ENCODE measurements at places on chromosomes 11 and 22.

- no peak for DNase-seq
Measured at GRCh38 chr11:111365722-111366559, 13.1 kb downstream of the POU2AF1 start.

DNA sequence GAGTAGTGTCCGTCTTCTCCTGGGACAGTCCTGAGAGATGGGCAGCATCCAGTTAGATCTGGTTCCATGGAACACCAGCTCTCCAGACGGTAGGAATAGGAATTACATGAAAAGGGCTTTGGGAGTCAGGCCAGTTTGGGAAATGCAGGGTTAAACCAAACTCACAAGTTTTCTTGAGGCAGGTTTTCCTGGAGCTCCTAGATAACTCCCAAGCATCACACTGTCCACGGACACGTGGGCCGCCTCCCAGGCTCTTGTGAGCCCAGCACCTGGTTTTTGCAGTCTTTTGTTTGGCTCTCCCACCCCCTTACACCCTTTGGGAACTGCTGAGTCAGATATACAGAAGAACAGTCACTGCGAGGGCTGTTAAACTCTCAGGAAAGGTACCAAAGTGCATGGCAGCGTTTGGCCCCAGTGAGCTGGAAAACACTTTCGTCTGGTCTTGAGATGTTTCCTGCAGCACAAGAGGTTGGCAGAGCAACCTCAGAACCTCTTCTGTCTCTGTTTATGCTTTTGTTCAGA, 90.0 kb downstream of the BCR start:
- no peak for DNase-seq

- no peak for DNase-seq
Measured at GRCh38 chr11:116731097-116731761, 41.6 kb downstream of the BUD13 start.

DNA sequence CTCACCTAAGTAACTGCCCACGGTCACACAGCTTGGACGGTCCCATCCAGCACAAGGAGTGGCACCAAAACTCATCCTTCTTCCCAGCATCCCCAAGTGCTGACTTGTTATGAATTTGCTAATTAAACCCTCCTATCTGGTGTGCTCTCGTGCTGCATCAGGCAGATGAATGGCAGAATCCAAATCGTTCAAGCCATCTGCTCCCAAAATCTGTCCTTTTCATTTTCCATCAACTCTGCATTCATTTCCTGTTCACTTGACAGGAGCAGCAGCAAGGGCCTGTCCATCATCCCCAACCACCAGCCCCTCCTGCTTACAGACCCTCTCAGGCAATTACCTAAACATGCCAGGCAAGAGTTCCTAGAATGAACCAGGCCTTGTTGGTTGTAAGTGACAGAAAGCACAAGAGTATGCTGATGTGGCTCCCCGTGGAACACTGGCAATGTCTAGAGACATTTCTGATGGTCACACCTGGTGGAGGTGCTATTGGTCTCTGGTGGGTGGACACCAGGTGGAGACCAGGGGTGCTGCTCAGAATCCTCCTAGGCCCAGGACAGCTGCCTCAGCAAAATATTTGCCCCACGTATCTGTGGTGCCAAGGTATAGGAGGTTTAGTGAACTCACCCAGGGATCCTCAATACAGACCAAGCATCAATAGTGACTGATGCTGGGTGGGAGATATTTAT, 832.5 kb downstream of the TBC1D22A start:
- DNase-seq, result no peak

- no peak for DNase-seq
Measured at GRCh38 chr11:72543849-72544542, 109.7 kb upstream of the CLPB start.

DNA sequence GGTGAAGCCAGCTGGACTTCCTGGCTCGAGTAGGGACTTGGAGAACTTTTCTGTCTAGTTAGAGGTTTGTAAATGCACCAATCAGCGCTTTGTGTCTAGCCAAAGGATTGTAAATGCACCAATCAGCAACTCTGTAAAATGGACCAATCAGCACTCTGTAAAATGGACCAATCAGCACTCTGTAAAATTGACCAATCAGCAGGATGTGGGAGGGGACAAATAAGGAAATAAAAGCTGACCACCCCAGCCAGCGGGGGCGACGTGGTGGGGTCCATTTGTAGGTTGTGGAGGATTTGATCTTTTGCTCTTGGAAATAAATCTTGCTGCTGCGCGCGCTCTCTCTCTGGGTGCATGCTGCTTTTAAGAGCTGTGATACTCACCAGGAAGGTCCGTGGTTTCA, 202.9 kb downstream of the MIAT start:
- no peak for DNase-seq

DNA sequence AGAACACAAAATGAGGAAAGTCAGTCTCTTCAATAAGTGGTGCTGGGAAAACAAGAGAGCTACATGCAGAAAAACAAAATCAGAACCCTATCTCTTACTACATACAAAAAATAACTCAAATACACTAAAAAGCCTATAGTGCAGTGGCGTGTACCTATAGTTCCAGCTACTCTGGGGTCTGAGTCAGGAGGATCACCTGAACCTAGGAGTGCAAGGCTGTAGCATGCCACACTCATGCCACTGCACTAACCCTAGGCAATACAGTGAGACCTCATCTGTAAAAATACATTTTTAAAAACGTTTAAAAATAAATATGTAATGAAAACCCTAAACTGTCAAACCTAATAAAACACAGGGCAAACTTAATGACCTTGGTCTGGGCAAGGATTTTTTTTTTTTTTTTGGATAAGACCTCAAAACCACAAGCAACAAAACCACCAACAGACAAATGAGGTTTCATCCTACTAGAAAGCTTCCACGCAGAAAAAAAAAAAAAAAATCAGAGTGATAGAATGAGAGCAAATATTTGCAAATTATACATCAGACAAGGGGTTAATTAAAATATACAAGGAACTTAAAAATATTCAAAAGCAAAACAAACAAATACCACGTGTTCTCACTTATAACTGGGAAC, 35.2 kb downstream of the XKR3 start:
- DNase-seq, result no peak

- DNase-seq, result no peak
Measured at GRCh38 chr11:16081382-16082094, 274.8 kb downstream of the SOX6 start.

GRCh38 chr11:79419120-79419519, 21.7 kb downstream of the TENM4 start:
- DNase-seq, result no peak

DNA sequence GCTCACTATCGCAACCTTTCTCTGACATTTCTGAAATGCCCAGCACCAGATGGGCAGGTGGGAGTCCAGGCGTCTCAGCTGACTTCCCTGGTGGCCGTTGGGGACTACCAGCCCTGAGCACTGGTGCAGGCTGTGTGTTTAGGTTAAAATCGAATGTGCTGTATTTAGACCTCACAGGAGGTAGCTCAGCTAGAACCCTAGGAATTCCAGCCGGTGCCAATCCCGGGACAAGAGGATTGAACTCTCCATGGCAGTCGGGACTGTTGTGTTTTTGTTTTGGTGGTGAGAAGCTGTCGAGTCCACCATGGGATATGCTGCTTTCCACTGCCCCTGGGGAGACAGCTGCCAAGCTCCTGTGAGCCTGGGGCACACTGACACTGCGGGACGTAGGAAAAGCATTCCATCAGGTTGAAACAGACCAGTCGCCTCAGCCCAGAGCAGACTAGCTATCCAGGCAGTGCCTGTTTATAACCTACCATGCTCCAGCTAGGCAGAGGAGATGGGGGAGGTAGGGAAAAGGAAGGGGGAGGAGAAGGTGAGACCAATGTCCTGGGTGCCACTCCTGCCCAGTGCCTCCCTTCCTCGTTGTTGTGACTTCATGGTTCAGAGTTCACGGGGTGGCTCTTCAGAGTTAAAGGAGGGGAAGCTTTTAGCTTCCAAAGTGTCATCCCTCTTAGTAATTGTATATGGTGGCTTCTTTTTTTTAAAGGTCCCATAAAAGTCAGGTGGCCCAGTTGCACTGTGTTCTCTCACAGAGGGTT, 53.0 kb downstream of the MICAL2 start:
- DNase-seq, result no peak

GRCh38 chr11:106091480-106092123, 14.1 kb downstream of the AASDHPPT start:
- DNase-seq, result no peak

DNA sequence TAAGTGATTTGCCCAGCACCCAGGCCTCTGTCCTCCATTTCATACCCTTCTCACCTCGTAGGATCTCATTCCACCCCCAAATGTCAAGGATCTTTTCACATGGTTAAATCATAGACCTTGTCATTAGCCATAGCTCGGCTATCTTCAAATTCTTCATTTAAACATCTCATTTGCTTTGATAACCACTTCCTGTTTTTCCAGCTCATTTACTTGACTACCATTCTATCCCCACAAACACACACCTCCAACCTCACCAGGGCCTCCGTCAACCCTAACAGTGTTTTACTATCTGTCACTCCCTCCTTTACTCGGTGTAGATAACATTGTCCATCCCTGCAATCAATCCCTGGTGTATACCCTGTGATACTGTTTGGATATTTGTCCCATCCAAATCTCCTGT, 36.8 kb upstream of the LARGE1 start:
- DNase-seq, result no peak

GRCh38 chr22:46925818-46926217, 163.4 kb downstream of the TBC1D22A start:
- DNase-seq, result no peak

GRCh38 chr11:59069087-59069486, 17.0 kb upstream of the GLYATL1B start:
- DNase-seq, result no peak

GRCh38 chr11:27008811-27009535, 15.1 kb downstream of the FIBIN start:
- DNase-seq, result no peak

DNA sequence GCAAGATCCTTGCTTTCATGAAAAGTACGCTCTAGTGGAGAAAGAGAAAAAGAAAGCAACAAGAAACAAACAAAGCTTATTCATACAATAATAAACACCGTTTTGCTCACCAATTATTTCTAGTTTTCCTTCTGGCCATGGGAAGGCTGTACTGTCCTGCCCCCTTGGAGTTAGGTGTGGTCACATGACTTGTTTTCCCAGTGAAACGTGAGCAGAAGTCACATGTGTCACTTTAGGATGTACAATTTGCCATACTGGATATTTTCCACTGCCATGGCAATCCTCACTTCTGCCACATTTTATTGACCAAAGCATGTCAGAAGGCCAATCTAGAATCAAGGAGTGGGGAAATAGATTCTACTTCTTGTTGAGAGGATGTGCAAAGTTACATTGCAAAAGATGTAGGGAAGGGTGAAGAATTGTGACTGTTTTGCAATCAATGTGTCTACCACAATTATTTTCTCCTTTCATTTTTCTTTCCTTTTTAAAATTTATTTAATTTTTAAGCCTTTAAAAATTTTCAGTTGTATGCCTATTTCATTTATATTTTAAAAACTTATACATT, 24.3 kb upstream of the TRAF6 start:
- no peak for DNase-seq

DNA sequence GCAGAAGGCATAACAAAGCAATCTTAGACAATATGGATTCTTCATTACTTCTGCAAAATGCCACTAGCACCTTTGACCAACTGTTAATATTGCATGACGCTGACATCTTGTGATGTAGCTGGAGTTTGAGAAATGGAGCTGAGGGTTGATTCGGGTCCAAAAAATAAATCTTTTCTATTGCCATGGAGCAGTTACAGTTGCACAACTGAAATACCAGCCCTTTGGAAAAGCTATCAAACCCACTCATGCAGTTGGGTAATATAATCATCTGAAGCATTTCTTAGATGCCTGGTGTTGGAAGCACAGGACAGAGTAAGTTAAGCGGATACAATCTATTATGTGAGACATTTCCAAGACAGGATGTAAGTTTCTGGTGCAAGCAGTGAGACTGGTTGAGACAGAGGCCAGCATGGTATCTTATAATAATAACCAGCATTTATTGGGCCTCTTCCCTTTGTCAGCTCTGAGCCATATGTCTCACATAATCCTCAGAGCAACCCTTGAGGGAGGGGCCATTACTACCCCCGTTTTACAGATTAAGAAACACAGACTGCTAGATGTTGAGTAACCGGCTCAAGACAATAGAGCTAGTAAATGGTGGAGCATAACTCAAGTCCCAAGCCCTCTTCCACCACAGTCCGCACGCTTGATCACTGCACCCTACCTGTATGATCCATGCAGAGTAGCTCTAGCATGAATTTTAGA, 74.9 kb upstream of the CAPRIN1 start:
- DNase-seq, result no peak

- DNase-seq, result no peak
Measured at GRCh38 chr11:14320020-14320419, 39.0 kb downstream of the RRAS2 start.

DNA sequence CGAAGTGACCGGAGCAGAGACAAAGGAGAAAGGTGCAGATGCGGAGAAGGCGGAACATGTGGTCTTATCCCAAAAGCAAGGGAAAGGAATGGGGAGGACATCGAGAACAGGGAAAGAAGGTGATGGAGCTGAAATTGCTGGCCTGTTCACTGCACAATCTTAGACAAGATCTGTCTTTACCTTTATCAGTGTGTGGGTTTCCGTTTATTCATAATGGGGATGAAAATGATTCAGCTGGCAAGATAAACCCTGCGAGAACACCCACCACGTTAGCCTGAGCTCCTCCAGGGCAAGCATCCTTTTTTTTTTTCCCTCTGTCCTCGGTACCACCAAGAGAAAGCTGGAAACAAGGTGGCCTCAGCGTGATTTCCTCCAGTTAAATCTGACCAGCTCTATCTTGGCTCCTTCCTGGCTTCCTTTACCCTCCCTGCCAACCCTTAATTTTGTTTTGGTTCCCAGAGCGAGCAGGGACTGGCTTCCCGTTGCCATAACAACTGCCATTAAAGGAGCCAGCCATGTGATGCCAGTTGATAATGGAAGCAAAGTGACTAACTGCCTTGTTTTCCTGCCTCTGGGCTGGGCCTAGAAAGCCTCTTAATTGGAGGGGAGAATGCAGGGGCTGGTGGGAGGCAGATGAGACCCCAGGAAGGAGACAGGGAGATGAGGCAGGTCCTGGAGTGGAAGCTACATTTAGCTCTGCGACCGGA, 4.2 kb downstream of the SGSM1 start:
- DNase-seq, result no peak

DNA sequence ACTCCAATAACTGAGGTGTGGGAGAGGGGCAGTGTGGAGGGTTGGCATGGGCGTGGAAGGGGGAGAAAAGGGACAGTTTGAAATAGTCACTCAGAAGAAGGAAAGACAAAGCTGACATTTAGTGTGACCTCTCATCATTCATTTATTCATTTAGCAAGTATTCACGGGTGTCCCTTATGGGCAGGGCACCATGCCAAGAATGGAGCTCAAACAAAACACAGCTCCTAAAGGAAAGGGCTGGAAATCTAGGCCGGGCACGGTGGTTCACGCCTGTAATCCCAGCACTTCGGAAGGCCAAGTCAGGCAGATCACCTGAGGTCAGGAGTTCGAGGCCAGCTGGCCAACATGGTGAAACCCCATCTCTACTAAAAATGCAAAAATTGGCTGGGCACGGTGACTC, 19.4 kb upstream of the DGKZ start:
- DNase-seq, result no peak
